ENCODE measurements at places on chromosomes 6 and 20. TPM values are rescaled to one million over a fixed set of nuclear protein-coding genes. Genes with fewer than 3 reads are reported as not detected.

The EDN1 gene
- total RNA-seq = 0.16 TPM

The RIPOR2 gene
- total RNA-seq = 0.34 TPM

The GTSF1L gene
- not detected for total RNA-seq

The C20orf144 gene
- total RNA-seq = under 0.01 TPM

The C20orf96 gene
- 3.2 TPM for total RNA-seq

The WFDC9 gene
- not detected for total RNA-seq

The KCNG1 gene
- 5.5 TPM for total RNA-seq

The ETV7 gene
- total RNA-seq = 0.47 TPM

The CPXM1 gene
- total RNA-seq = 1.0 TPM

The DNAH8 gene
- under 0.01 TPM for total RNA-seq

The SLC12A5 gene
- total RNA-seq = under 0.01 TPM

The PGC gene
- not detected for total RNA-seq

The VWA7 gene
- total RNA-seq = 0.86 TPM

The DEF6 gene
- 4.4 TPM for total RNA-seq

The SLC16A10 gene
- total RNA-seq = not detected

The RAB32 gene
- 90.6 TPM for total RNA-seq

The RPP40 gene
- total RNA-seq = 10.1 TPM

The LY6G5B gene
- 4.0 TPM for total RNA-seq

The BPIFB2 gene
- not detected for total RNA-seq

The OLIG3 gene
- not detected for total RNA-seq

The RSPO3 gene
- 0.77 TPM for total RNA-seq

The ALDH8A1 gene
- total RNA-seq = 0.09 TPM

The MICB gene
- 3.1 TPM for total RNA-seq

The SEMG1 gene
- not detected for total RNA-seq

The TULP4 gene
- 96.4 TPM for total RNA-seq

The TRIM40 gene
- not detected for total RNA-seq

The CLPSL1 gene
- not detected for total RNA-seq

The COL11A2 gene
- total RNA-seq = 0.16 TPM

The APCDD1L gene
- 4.1 TPM for total RNA-seq

The OR2H2 gene
- not detected for total RNA-seq

The HLA-DRB5 gene
- total RNA-seq = not detected

The CGA gene
- 0.16 TPM for total RNA-seq

The SIRPB2 gene
- total RNA-seq = not detected

The CFB gene
- 56.8 TPM for total RNA-seq

The MEI4 gene
- not detected for total RNA-seq

The BANF2 gene
- total RNA-seq = not detected

The RBPJL gene
- total RNA-seq = not detected

The TREML2 gene
- total RNA-seq = not detected

The SNAI1 gene
- total RNA-seq = 0.47 TPM

The LST1 gene
- 0.09 TPM for total RNA-seq

The POM121L2 gene
- total RNA-seq = not detected

The ANKRD66 gene
- total RNA-seq = not detected

The ATG5 gene
- total RNA-seq = 45.9 TPM

The AKAP12 gene
- 113 TPM for total RNA-seq

The PGBD1 gene
- 3.8 TPM for total RNA-seq

The GMPR gene
- total RNA-seq = 4.4 TPM

The SIRPB1 gene
- total RNA-seq = 0.17 TPM

The PPP1R14C gene
- 0.17 TPM for total RNA-seq

The ECT2L gene
- 0.09 TPM for total RNA-seq

The CARMIL1 gene
- 17.7 TPM for total RNA-seq

The CLVS2 gene
- under 0.01 TPM for total RNA-seq

The XRN2 gene
- total RNA-seq = 85.6 TPM

The LTB gene
- total RNA-seq = not detected

The PPIL6 gene
- total RNA-seq = 1.4 TPM
